ENCODE measurements at places on chromosomes 6 and 20.

DNA sequence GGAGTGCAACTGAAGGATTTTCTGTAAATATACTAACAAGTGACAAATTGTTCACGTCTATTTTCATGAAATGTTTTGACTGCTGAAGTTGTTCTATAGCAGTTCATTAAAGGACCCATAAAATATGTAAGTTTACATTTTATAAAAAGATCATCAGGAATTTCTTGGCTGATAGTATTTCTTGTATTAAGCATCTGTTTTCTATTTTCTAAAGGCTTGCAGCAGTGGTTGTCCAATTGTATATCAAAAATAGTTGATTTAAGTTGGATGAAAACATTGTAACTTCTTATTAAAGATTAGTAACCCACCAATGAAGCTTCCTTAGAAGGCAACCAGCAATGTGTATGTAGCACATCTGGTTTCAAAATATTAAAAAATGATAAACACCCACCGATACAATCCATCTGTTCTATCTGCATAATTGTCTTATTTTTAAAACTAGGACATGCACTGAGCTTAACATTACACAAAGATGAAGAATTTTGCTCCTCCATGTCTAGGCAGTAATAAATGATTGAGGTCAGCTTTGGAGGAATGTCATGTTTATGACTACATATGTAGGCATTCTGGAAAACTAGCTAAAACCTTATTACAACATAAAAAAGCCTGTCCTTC, 301.3 kb upstream of the TCF21 start:
- no peak for DNase-seq

GRCh38 chr6:80618953-80619352, 512.5 kb downstream of the BCKDHB start:
- no peak for DNase-seq

GRCh38 chr6:19463925-19464324, 373.2 kb upstream of the ID4 start:
- DNase-seq: no peak

DNA sequence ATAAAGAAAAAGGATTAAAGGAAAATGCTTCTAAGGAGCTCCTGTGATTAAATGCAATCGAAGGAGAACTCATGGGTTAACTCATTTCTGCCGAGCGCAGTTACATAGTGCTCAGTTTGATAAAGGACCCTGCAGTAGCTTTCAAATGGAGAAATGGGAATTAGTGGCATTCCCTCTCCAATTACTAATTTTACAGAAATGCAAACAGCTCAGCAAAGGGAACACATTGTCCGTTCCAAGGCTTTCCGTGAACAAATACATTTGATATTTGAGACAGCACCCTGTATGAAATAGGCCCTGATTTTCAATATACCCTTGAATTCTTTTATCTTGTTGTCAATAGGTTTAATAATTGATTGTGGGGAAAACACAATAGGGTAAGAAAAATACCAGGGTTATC, 375.9 kb upstream of the TSHZ2 start:
- no peak for DNase-seq

DNA sequence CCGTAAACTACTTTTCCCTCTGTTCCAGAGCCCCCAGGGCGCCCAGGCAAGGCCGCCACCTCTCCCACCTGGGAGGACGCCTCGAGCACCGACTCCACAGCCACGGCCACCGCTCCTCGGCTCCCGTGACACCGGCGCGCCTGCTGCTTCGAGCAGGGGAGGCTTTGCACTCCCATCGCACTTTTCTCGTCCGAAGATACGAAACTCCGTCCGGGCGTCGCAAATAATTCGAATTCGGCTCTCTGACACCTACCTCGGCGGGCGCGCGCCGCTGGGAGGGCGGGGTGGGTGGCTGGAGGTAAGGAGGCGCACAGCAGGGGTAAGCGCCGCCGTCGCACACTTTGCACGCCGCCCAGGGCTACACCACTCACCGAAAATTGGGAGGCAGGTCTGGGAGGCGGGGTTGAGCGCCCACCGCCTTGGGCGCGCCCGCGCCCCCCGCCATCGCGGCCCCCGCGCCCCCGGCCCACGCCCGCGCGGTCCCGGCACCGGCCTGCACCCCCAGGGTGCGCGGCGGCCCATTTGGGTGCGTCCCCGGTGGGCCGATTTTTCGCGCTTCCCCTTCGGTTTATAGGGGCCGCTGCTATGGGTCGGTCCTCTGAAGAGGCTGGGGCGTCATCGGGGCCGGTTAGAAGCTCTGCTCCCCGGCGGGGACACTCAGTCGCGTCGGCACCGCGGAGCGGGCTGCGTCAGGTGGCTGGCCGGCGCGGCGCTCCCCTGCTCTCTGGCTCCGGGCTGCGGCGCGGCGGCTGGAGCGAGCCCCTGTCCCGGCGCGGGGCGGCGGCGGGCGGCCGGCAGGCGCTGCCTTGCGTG, 36.2 kb downstream of the GNAS start:
- DNase-seq: peak; percentile 74

- DNase-seq: no peak
These were observed 137.2 kb downstream of the PTPRT start for GRCh38 chr20:43052532-43052931.

- DNase-seq: no peak
These were observed 178.8 kb upstream of the AKAP12 start for GRCh38 chr6:151060766-151061531.

DNA sequence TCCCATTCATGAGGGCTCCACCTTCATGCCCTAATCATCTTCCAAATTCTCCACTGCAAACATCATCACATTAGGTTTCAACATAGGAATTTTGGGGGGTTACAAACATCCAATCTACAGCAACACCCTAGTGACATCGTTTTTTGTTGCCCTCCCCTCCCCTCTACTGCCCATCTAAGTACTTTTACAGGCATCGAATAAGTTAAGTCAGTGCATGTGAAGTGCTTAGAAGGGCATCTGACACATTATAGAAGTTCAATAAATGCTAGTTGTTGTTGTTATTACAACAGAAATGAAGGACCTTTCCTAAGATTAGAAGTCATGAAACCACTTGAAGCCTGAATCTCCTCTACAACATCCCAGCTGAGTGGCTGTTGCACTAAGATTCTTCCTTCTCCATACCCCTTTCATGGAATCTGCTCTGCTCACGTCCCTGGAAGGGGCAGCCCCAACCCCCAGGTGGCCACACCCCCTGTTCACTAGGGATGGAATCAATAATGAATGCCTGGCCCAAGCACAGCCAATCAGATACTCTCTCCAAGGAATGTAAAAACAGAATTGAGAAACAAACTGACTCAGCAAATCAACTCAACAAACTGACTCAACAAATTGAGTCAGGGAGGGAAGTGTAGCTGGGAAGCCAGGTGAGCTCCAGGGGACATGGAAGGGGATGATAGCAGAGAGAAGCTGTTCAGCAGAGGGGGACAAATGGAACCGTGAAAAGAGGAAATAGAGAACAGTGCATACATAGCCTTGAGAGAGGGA, 3.9 kb upstream of the LRP11 start:
- DNase-seq: no peak

GRCh38 chr6:3373597-3374203, 83.2 kb downstream of the SLC22A23 start:
- no peak for DNase-seq

DNA sequence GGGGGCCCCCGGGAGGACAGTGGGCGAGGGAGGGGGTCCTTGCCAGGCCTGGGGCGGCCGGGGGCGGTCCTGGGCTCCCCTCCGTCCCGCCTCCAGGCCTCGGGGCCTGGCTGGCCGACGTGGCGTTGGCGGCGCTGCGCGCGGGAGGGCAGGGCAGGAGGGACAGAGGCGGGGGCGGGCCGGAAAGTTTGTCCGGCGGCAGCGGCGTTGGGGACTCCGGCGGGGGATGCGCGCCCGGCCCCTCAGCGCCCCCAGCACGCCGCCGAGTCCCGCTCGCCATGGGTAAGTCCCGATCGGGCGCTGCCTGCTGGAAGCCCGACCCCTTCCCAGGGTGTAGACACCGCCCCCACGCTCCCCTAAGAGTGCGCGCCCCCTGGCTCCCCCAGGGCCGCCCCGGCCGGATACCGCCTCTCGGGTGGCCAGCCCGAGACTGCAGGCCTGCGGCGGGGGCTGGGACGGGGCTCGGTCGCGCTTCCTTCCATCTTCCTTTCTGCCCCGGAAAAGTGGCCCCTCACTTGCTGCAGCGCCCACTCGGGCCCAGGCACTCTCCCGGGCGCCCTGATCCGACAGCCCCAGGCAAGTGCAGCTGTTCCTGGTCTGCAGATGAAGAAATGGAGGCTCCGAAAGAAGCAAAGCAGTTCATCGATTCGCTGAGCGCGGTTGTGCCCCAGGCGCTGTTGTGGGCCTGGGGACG, at the start of gene SLC2A10:
SLC2A10 (plus strand) TSS at position 191 of the 694 bp plus-strand sequence; CDS start at position 279, 88 bp downstream.
- DNase-seq: no peak

- DNase-seq: no peak
These were observed 36.4 kb upstream of the RPN2 start for GRCh38 chr20:37142708-37143107.

GRCh38 chr6:134875367-134875766, 74.5 kb downstream of the ALDH8A1 start:
- no peak for DNase-seq
